ENCODE measurements at places on chromosomes 6 and 20.

DNA sequence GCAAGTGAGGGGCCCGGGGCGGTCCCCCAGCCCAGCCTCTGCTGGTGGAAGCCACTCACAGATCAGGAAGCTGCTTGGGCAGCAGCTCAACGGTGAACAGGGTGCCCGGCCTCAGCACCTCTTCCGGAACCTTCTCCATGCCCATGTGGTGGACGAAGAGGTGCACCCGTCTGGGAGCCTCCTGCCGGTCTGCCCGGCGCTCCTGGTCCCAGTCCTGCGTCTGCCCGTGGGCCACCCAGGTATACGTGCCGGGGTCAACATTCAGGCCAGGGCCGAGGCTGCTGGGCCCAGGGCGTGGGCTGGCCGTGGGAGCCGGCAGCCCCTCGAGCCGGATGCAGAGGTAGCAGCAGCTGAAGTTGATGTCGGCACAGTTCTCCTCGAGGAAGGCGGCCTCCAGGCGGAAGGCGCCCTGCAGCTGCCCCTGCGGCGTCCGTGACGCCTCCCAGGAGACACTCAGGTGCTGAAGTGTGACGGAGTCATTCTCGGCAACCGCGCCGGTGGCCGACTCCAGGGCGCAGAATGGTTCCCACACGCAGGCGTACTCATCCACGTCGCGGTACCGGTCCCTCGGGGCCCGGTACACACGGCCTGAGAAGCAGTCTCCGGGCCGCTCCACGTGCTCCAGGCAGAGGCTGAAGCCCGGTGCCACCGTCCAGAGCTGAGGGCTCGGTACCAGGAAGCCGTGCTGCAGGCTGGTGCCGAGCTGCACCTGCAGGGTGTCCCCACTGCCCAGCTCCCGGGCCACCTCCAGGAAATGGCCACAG is 8.7 kb downstream of the FNDC11 start:
- DNase-seq, result no peak

GRCh38 chr6:32796848-32797776 is 19.7 kb downstream of the HLA-DOB start:
- peak; percentile 85 for DNase-seq

- no peak for DNase-seq
Observed at GRCh38 chr6:79005024-79005423, 73.0 kb downstream of the PHIP start.

DNA sequence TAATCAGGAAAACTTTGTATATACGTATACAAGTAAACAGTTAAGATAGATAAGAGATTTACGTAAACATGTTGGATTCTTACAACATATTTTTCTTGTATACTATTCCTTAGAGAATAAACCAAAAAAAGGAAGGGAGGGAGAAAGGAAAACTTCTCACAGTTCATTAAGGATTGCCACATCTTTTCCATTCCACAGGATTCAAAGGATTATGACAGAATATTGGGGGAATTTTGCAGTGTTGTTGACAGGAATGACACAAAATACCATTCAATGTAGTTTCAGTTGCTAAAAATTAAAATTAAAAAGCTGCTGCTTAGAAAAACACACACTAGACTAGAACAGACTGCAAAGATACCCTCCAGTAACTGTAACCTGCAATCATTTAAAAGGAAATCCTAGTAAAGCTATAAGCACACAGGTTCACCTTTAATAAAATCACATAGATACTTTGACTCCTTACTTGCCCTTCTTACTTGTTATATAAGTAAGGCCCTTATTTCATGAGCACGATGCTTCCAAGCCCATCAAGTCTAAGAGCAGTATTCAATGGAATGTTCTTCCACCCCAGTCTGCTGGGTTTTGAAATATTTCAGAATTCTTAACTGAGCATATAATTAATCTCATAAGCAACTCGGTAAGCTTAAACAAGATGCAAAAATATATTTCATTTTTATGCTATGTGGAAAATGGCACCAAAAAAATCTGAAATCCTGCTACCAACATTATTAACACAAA is 107.8 kb downstream of the SMLR1 start:
- no peak for DNase-seq

- DNase-seq, result peak; percentile 45
Observed at GRCh38 chr20:63947638-63948456, 8.4 kb downstream of the UCKL1 start.

GRCh38 chr20:49658508-49658907 is 55.2 kb downstream of the B4GALT5 start:
- DNase-seq, result no peak

DNA sequence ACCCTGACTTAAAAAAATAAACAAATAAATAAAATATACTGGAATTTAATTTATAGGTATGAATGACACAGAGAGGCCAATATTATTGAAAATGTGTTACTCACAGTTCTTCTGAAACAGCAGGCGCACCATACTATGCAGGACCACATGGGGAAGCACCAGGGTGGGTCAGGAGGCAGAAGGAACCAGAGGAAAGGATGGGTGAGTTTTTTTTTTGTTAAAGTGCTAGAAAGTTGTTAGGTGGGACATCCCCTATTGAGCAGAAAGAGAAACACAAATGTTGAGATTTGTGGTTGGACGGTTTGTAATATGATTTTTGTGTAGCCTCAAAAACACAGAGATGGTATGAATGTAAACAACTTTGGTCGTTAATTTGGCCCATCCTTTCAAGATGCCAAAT is 26.0 kb downstream of the PTPRA start:
- DNase-seq, result no peak

- no peak for DNase-seq
Observed at GRCh38 chr6:44080561-44081521, 46.4 kb downstream of the MRPL14 start.

DNA sequence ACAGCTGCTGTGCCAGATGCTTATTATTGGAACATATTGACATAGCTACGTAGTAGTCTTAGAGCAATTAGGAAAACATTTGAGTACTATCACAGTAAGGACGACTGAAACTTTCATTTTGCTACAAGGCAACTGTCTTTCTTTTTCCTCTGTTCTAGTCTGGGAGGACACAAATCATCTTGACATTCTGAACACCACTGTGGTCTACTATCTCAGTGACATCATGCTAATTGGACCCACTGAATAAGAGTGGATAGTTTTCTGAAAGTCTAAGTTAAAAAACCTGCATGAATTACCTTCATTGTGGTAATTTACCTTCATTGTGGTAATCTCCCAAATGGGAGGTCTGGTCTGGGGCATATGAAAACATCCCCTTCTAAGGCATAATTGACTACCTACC is 163.3 kb upstream of the MOCS1 start:
- no peak for DNase-seq

GRCh38 chr6:13814938-13815575 is 700 bp upstream of the MCUR1 start:
- DNase-seq, result no peak

DNA sequence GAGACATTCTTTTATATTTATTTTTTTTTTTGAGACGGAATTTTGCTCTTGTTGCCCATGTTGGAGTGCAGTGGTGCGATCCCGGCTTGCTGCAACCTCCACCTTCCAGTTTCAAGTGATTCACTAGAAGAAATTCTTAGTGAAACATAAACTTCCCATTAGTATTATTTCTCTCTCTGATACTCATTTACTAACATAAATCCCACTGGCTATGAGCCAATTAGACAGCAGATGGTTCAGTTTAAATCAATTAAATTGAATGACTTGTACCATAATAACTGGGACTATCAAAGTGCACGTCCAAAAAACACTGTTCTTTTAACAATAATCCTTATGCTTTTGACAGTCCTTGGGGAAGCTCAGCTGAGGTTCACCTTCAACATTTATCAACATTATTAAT is 111.2 kb upstream of the PTCHD4 start:
- DNase-seq, result no peak

- DNase-seq, result no peak
Observed at GRCh38 chr6:32168350-32168749, 4.0 kb downstream of the EGFL8 start.

- DNase-seq, result no peak
Observed at GRCh38 chr6:84687431-84687830, 77.0 kb downstream of the TBX18 start.

DNA sequence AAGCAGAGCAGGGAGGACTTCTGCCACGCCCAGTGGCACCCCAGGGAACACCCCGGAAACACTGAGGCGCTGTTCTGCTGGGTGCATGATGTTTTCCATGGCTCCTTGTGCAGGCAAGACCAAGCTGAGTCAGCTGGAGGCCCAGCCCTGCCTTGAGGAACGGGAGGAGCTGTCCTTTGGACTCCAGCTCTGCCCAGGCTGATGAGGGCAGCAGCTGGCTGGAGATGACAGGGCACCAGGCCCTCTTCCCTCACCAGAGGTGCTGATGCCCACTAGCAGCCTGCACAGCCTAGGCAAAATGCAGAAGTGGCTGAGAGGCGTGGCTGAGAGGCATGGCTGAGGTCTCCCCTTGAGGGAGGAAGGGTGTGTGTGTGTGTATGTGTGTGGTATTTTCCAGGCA is 2.4 kb downstream of the C6orf132 start:
- DNase-seq, result peak; percentile 39

- DNase-seq, result peak; percentile 43
Observed at GRCh38 chr6:155985660-155986138, 530.1 kb upstream of the NOX3 start.

DNA sequence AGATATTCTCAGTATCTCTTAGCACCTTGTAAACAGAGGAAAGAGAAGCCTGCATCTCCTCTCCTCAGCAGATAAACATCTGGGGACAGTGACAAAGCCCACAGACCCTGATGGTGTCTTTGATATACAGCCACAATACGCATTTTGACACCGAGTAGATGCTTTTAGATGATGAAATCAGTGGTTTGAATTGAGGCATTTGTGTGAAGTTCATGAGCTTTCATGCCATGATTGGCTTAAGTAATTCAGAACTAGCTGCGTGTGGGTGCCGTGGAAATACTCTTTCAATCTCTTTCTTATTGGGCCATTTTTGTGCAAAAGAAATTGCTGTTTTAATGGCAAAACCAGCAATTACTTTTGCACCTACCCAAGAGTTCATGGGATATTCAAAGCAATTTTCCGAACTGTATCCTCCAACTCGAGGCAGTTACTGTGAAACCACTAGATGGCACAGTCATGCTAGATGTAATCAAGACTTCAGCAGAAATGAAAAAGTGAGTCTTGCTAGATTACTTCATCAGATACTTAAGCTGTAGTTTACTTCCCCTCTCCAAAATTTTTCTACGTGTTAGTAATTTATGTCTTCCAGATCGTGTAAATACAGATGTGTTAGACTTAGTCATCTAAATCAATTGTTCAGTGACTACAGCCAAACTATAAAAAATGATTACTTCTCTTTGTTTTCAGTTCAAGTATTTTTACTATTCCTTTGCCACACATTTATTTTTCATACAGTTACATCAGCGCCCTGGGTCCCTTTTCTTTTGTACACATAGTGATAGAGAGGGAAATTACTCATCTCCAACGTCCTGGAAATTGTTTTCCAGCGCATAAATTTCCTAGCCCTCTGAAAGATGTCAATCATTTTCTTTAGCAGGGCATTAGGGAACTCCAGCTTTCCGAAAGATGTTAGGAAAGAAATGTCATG is 49.4 kb downstream of the IYD start:
- DNase-seq, result no peak

DNA sequence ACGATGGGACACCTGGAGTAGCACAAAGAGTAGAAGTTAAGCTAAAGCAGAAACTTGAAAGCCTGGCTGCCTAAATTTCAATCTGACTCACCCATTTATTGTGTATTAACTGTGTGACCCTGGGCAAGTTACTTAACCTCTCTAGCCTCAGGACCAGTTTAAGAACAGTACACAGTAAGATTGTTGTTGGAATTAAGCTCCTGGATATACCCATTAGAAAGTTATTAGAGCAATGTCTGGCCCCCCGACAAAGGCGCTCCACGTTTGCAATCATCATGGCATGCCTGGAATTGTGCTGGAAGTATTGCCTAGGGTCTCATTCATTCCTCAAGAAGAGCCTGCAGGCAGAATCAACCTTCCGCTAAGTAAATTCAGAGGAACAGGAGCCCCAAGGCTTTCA is 1.4 kb downstream of the SDC4 start:
- no peak for DNase-seq

Data from left ventricle myocardium superior (tissue), 1 donor.